ENCODE measurements at places on chromosomes 4 and X.

- no peak for DNase-seq
Observed at GRCh38 chrX:16796298-16796697, 10.0 kb downstream of the TXLNG start.

- no peak for DNase-seq
Observed at GRCh38 chrX:642436-643240, 12.0 kb downstream of the SHOX start.

DNA sequence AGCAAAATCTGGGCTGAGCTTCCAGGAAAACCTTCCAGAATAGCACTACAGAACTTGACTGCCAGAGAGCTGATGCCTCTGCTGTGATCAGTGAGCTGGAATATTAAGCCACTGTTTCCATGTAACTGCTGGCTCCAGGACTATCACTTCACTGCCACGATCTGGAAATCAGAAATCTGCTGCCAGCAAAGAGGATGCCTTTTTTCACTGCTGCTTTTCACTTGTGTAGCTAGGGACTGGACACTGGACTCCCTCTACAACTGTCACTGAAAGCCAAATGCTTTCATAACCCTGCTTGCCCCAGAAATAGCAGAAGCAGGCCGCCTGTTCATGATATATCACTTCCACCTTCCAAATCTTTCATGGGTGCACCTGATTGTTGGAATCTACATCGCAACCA lies 9.4 kb upstream of the AP1S2 start:
- DNase-seq: no peak

DNA sequence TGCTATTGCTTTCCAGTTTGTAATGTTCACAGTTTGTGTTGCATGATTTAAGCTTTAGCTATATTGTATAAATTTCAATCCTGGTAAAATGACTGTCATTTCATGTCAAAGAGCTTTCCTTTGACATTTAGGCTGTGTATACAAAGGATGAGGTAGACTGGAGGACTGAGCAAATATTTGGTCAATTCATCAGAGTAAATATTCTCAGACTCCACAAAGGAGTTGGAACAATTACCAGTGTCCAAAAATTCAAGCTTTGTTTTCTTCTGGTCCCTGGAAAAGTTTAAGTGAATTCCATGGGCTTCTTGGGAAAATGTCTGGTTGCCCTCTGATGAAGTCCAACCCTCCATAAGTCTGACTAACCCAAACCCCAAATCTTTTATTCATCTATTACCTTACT lies 682.4 kb downstream of the DACH2 start:
- DNase-seq: no peak

GRCh38 chr4:99323756-99324155 lies 2.6 kb upstream of the ADH1B start:
- DNase-seq: no peak

DNA sequence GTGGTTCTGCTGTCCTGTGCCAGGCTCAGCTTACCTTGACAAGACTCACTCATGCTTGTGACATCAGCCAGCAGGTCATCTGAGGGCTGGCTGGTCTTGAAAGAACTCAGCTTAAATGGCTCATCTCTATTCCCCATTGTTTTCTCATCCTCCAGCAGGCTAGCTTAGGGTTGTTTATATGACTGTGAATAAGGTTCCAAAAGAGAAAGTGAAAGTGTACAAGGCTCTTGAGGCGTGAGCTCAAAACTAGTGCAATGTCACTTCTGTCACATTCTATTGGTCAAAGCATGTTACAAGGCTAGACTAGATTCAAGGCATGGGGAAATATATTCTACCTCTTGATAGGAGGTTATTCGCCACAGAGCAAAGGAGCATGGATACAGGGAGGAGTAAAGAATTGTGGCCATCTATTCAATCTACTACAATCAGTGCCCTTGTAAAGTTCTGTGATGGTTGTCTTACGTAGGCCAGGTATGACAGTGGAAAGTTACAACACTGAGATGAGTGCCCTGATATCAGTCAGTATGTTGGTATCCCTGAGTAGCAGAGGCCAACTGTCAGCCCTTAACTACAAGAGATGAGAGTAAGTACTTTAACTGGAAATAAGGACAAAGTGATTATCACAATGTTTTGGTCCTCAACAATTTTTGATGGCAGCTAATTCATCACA lies 19.8 kb upstream of the TMLHE start:
- DNase-seq: no peak

GRCh38 chr4:27666943-27667342 lies 806.3 kb downstream of the STIM2 start:
- DNase-seq: no peak

DNA sequence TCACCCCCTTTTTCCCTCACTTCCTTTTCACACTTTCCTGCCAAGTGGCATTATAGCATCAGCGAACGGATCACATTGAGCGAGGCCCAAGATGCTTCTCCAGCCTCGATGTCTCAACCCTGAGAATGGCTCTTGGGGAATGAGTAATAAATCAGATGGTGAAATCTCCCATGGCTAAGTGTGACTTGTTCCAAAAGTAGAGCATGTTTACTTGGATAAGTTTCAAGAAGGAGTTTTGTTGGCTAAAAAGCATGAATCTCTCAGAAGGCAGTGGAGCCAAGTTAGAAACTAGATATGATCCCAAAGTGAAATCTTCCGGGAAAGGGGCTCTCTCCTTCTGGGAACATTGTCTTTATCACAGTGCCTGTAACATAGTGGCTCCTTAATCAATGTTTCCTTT lies 316.3 kb downstream of the CAMK2D start:
- DNase-seq: no peak

DNA sequence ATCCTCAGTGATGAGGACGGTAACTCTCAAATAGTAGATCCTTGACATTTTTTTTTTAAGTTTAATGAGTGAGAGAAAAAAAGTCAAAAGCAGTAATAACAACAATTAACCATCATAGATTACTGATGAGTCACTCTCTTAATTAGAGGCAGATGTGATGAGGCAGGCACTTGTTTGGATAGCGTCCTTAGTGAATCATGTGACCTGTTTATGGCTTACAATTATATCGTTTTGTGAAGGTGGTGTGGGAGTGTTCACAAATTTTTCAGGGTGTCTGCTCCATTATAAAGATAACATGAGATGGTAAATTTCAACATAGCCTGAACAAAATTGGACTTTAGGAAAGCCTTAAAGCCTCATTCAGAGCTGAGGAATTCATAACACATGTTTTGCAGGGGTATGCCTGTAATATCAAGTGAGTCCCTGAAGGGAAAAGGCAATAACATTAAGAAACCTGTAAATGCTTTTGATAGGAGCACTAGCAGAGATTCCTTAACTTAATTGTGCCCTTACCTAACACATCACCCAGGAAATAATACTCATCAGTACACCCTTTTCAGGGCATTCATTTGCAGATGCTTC lies 51.9 kb upstream of the XIAP start:
- no peak for DNase-seq

DNA sequence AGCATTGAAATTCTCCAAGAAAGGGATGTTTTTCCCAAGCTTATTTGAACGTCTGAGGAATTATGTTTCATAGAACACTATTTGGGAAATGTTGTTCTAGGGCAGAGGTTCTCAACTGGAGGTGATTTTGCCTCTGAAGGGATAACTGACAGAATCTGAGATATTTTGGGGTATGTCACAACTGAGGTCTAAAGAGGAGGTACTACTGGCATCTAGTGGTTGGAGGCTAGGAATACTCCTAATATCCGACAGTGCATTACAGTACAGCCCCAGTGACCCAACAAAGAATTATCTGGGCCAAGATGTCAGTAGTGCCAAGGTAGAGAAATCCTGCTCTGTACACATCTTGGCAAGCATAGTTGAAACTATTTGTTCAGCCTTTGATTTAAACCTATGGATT lies 6.4 kb downstream of the HSPA4L start:
- DNase-seq: no peak

- no peak for DNase-seq
Observed at GRCh38 chr4:174929346-174929745, 11.2 kb downstream of the ADAM29 start.

DNA sequence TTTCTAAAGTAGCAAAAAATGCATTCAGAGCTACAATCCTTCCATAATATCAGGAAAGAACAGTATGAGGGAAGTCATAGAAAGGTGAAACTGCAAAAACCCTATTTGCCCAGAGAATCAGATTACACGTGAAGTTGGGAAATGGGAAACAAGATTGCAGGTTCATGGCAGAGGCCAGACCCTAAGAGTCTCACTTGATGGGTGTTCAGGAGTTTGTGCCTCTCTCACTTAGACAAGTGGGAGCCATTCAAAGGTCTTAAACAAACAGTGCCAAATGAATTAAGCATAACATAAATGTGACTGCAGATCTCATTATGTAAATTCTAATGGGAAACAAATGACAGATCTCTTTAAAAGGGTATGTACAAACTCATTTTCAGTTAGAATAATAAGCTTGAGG lies 91.6 kb downstream of the ARAP2 start:
- DNase-seq: no peak
